ENCODE measurements at places on chromosomes 2 and 18.
A peak's percentile ranks its signal among the peaks of the same experiment; 100 is the strongest.

GRCh38 chr2:222448748-222449181, 24.4 kb downstream of the SGPP2 start:
- DNase-seq: no peak

DNA sequence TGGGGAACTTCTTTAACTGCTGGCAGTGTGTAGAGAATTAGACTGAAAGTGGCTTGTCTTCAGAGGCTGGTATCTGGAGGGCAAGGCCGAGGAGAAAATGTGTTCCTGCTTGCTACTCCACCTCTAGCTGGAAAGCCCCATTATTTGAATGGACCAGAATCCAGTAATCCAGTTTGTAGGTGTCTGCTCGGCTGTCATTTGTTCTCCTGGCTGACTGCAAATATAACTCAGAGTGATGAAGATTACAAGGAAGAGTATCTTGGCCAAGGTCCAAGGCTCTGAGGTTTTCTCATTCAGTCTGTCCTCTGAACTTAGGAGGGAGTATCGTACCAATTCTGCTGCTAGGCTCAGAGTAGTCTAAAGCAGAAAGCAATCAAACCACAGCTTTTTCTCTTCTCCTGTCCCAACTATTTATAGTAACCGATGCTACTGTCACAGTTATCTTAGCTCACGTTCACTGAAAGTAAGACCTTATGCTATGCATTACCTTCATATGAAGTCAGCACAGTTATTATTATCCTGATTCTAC, 228.6 kb downstream of the SETBP1 start:
- no peak for DNase-seq

GRCh38 chr2:111712940-111713515, 171.0 kb downstream of the ANAPC1 start:
- DNase-seq: no peak

GRCh38 chr2:198957181-198957580, 500.6 kb downstream of the SATB2 start:
- no peak for DNase-seq

- peak; percentile 93 for DNase-seq
Observed at GRCh38 chr2:204110338-204110741, 173.8 kb downstream of the ICOS start.

GRCh38 chr2:195626507-195626906, 30.5 kb upstream of the SLC39A10 start:
- no peak for DNase-seq

- peak; percentile 93 for DNase-seq
Observed at GRCh38 chr2:197804049-197804757, at the start of gene PLCL1. Gene PLCL1 (plus strand): TSS chr2:197804593.

DNA sequence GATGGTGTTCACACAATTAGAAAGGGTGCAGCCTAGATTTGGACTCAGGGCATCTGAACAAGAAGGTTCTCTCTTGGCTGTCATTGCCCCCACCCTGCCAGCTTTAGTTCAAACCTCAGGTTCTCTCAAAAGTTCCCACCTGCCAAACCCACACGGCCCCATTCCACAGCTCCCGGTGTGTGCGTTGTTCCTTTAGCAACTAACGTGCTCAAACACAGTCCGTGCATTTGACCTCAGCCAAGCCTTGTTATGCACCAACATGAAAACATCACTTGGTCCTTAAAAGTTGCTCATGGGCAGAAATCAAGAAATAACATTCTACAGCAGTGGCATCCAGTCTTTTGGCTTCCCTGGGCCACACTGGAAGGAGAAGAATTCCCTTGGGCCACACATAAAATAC, 32.0 kb downstream of the LOXHD1 start:
- DNase-seq: no peak

- DNase-seq: no peak
Observed at GRCh38 chr2:3406501-3406900, 27.0 kb downstream of the TRAPPC12 start.

DNA sequence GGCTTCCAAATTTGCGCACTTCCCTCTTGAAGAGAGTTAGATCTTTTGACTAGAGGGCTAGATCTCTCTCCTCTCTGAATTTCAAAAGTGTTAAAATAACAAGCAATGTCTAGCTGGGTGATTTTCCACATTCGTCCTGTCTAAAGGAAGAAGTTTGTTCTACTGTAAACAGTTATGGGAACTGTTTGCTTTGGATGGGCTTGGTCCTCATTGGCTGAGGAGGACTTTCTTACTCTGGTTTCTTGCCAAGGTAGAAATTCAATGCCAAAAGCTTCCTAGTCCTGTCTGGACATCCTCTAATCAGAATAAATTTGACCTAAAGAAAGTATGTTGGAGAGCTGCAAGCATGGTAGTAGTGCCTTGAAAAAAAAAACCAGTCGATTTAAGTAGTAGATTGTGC, 47.4 kb upstream of the RAPH1 start:
- DNase-seq: no peak

GRCh38 chr2:234278556-234279255, 218.2 kb downstream of the ARL4C start:
- peak; percentile 80 for DNase-seq

DNA sequence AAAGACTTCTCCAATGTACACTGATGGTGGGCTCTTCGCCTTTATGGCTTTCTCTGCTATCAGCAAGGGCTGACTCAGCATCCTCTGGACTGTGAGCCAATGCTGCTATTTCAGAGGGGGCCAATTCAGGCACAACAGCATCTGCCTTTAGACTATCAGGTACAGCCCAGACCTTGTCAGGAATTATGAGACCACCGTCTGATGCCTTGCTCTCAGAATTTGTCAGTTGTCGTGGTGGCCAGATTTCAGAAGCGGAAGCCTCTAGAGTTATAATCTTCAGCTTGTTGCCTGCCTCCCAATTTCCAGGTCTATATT, 92.7 kb downstream of the ALPK2 start:
- DNase-seq: no peak

DNA sequence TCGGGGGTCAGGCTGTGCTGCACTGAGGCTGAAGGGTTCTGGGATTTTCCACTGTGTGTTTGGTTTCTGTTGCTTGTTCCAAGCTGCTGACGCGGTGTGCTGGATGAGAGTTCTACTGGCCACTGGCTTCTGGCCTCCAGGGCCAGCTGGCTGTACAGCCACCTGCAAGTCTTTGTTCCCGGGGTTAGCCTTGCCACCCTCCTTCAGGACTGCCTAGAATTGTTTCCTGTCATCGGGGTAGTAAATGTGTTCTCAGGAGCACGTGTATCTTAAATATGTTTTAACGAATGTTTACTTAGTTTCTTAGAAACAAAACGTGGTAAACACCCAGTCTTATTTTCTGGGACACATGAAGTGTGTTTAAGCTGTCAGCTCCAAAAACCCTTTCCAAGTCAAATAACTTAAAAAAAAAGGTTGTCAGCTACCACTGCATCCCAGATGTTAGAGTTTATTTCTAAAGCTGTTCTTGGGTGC, 231.2 kb downstream of the AGAP1 start:
- DNase-seq: no peak

- DNase-seq: no peak
Observed at GRCh38 chr2:55827855-55828254, 95.7 kb downstream of the EFEMP1 start.

GRCh38 chr18:34650121-34650545, 60.0 kb upstream of the DTNA start:
- no peak for DNase-seq

DNA sequence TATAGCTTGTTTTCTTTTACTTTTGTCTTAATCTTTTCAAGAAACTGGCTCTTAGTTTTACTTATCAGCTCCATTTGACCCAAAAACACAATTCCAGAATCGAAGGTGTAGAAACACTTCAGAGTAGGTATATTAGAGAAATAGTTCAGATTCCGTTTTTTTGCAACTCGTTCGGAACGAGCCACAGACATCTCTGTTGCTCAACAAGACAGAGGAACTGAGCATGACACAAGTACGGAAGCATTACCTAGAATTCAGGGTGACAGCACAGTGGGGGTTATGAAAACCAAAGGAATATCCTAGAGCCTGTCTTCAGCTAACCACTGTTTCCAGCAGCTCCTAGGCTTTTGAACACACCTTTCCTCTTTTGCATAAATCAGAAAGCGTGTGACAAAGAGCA, 5.0 kb downstream of the HRH4 start:
- no peak for DNase-seq

DNA sequence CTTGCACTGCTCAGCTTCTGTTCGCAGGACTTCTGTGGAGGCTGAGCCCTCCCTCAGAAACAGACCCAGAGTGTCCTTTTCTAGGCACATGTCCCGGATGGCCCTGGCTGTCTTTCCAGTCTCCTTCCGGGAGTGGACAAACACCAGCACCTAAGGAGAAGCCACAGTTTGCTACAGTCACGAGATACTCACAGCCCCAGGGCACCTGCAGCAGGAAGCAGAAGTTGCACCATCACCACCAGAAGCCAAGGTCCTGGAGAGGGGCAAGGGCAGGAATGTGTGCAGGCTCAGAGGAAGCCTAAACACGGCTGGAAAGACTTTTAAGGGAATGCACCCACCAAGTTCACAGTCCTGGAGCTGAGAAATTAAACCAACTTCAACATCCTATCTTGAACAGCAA, 13.6 kb downstream of the SNRNP200 start:
- DNase-seq: no peak

GRCh38 chr2:186959486-186959885, 110.5 kb upstream of the ZSWIM2 start:
- DNase-seq: no peak

DNA sequence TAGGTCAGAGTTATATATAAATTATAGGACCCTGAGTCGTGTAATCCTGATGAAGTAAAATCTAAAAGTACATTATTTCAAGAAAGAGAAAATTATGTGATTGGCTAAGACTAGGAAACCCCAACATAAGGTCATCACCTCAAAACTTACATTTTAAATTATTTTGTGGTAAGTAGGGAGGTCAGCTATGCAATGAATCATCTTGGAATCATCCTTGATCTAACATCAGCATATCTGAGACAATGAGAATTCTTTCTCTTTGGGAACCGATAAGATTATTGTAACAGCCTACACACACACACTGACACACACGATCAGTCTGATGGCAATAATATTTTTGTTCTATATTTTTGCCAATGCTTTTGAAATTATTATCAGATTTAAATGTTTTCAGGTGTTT, 904.8 kb upstream of the CHAC2 start:
- DNase-seq: no peak

GRCh38 chr2:119746836-119747686, 12.7 kb upstream of the PTPN4 start:
- no peak for DNase-seq

- no peak for DNase-seq
Observed at GRCh38 chr2:196252408-196253115, 81.2 kb upstream of the STK17B start.

- DNase-seq: no peak
Observed at GRCh38 chr18:68548904-68549870, 165.7 kb downstream of the TMX3 start.

DNA sequence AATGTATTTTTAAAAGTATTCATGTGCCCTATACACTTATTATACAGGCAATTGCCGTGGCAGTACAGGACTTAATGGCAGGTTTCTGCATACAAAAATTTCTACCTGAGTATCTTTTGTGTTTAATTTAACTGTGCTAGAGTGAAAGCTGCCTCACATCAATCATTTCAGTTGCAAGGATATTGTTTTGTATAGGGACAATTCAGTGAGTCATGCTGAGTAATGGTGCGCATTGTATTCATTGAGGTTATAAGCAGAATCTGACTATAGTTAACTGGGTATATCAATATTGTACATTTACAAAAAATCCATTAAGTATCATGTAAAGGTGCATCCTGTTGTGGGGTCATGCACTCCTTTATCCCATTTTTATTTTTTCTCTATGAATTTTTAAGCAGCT, 121.5 kb downstream of the GCA start:
- no peak for DNase-seq

DNA sequence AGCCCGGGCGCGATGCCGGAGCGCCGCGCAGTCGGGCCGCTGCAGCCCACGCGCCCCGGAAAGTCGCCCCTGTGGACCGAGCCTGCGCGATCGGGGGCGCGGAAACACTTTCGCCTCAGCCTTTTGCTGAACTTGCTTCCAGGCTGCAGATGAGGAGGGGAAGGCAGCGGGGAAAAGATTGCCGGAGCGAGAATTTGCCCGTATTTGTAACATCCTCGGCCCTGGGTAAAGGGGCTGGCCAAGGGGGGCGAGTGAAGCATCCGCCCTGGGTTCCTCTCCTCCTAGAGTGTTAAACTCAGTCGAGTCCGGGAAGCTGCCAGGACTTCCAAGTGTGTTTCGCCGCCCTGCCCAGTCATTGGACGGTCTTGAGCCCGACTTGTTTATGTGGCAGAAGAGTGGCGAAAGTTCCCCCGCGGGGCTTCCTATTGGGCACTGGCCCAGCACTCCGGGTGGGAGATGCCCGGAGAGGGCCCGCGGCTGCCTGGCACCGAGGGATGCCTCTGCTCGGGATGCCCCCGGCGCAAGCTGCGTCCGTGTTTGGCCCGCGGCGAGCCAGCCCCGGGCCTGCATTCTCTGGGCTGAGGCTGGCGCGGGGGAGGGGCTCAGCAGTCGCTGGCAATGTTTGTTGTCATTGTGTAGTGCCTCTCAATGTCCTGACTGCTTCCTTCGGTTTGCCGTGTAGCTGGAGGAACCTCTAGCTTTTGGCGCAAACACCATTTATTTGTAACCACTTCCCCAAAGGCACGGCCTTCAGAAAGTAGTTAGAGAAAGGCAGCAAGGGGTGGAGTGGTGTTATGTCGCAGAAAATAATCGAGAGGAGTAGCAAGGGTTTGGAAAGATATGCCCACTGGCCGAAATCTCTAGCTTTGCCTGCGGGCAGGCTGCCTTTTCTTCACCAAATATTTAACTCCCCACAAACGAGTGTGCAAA, 1.1 kb downstream of the CYBRD1 start:
- DNase-seq: no peak

DNA sequence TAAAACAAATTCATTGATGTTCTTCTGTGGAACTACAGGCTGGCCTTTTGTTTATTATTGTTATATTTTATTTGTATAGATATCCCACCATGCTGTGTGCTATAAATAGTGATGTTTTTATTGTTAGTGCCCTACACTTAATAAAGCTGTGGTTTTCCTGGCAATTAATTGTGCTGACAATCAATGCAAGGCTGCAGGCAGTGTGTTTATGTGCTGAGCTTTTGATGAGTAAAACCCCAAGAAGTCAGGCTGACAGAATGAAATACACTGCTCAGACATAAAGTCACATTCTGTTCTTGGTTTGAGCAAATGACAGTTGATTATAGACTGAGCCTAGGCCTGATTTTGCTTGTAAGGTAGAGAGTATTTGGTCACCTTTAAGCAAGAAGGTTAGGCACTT, 362.7 kb downstream of the CPS1 start:
- no peak for DNase-seq

GRCh38 chr2:185381631-185382030, 357.0 kb upstream of the FSIP2 start:
- no peak for DNase-seq

- DNase-seq: no peak
Observed at GRCh38 chr2:106117347-106117746, 76.8 kb downstream of the UXS1 start.
